D721Med (cell line): ENCODE measurements at places on chromosomes 2 and 18.

- no peak for DNase-seq
Measured at GRCh38 chr2:147844697-147845410, at the start of gene ACVR2A. Gene ACVR2A, plus strand, starts transcription at chr2:147845029. Its CDS starts 124 bp downstream, at chr2:147845153.

GRCh38 chr18:65133610-65134009, 617.2 kb upstream of the CDH7 start:
- no peak for DNase-seq

DNA sequence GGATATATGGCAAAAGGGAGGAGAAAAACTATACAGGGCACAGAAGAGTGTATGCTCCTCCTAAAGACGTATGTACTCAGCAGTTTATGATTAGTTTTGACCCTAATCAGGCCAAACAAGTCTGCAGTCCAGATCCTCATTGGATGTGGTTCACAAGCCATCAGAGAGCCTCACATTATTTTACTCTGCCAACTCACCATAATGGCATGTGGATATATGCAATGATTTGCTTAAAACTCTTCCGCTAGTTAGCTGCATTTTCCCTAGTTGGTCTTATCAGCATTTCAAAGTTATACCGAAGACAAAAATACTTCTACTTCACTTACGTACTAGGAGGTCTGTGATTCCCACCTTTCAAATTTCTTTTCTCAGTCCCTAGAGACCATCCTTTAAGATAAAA, 198.4 kb downstream of the CMPK2 start:
- DNase-seq: no peak

DNA sequence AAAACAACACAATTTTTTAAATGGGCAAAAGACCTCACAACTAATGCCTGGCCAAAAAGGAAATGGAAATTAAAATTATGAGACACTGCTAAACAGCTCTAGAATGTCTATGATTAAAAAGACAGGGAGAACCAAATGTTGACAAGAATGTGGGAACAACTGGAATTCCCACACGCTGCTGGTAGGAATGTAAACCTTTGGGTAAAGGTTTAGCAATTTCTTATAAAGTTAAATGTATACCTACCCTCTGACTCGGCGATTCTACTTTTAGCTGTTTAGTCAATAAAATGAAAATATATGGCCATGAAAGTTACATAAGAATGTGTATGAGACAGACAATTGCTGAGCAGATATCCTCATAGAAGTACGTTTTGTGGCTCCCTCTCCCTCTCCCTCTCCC, 60.9 kb downstream of the ATF2 start:
- no peak for DNase-seq

DNA sequence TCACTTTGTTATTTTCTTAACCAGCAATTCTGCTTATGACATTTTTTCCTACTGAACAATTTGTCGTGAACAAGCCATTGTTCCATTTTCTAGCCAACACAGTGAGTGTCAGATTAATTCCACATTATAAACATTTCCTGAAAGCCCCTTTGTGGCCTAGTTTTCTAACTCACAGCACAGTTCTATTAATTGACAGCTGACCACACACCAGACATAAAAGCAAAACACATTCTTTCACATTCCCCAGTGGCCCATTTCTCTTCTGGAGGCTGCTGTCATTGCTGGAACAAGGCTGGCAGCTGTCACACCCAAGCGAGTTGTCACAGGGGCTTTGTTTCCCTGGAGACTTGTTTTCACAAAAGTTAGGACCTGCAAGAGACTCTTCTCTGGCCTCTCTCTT, 50.7 kb downstream of the RNF152 start:
- DNase-seq: no peak

DNA sequence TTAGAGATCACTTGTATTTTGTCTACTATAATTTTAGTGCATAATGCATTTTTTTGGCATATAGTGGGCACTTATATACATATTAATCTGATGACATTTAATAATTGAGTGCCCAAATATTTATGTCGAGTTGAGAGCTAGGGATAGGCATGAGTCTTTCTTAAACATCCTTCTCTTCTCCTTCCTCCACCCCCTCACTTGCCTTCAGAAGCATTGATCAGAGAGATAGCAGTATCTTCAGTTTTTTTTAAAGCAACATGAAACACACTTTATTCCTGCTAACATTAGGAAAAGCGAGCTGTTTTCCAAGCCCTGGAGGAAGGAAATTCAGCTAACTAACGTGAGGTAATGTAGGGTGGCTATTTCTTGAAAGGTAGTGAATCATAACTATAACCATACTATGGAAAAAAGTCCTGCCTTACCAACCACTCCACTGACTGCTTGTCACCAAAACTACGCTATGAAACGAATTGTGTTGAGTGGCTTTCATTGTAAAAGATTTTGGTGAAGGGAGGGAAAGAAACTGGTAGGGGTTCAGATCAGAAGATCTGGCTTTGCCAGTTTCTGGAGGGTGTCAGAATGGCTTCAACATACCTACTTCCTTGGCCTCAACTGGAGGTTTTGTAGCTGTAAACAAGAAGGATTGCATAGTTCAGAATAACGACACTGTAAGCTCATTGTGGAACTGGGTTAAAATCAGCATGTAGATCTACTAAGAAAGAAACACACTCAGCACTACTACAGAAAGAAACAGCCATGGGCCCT, 2.3 kb upstream of the ITGA4 start:
- no peak for DNase-seq

DNA sequence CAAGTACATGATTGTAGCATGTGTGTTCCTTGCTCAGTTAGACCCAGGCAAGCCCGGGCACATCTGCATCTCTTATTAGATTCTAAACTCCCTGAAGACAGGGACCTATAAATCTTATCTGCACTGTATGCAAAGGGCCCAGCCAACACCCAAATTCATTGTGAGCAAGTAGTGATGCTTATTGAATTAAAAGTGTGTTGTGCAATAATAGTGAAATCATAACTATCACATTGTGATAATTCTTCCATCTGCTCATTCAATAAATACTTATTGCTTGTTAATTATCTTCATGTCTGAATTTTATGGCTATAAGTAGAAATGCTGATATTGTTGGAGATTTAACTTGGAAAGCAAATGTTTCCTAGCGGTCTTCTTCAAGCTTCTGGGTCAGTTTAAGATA, 387.5 kb downstream of the SLC4A3 start:
- DNase-seq: no peak

DNA sequence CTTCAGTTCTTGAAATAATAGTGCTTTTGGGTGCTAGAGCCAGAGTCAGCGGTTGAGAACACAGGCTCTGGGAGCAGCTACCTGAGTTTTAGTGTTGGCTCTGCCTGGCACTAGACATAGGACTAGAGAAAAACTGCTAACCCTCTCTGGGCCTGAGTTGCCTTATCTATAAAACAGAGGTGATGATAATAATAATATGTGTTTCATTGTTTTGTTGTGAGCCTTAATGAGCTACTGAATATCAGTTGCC, 391.7 kb downstream of the PTPRM start:
- DNase-seq: no peak

- no peak for DNase-seq
Measured at GRCh38 chr18:12819322-12819721, 64.7 kb downstream of the PTPN2 start.

GRCh38 chr2:158138255-158138654, 36.6 kb downstream of the UPP2 start:
- DNase-seq: no peak

DNA sequence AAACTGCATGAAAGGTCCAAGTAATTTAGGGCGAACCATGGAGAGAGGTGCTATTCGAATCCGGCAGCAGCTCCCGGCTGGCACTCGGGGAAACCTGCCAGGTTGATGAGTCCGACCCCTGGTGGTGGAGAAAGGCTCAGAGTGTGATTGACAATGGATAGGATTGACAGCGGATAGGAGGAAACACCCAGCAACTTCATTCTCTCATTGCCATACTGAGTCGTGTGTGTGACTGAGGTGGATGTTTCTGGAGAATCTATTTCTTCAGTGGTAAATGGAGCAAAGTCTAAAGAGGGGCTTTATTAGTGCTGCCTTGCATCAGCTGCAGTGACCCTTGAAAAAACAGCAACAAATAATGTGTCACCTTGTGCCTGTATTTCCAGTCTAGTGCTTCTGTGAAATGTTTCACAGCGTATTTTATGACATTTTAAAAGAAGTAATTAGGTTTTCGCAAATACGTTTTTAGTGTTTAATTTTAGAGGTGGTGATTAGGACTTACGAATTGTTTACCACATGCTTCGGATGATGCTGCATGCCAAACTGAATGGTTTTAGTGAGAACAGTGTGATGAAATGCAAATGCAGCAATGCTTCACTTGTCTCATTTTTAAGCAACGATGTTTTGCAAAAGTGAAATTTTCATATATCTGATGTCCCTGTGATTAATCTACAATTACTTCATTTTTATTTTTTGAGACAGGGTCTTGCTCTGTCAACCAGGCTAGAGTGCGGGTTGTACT, 102.0 kb downstream of the DCDC2C start:
- no peak for DNase-seq

DNA sequence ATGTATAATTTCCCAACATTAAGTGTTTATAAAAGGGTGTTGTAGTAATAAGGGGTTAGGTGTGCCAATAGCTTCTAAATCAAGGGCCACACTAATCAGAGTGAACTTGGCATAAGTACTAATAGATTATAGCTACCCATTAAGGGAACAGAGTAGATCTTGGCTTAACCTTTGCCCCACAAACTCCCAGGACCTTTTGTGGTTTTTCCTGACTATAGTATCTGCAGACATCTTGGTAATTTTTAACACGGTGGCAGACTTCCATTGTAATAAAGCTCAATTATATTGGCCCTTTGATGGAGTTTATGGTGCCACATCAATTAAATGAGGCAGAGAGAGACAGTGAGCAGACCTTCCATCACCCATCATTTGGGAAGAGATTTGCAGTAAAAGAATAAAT, 358.5 kb upstream of the HNRNPA3 start:
- no peak for DNase-seq

- DNase-seq: no peak
Measured at GRCh38 chr2:164710837-164711765, 89.8 kb upstream of the GRB14 start.

DNA sequence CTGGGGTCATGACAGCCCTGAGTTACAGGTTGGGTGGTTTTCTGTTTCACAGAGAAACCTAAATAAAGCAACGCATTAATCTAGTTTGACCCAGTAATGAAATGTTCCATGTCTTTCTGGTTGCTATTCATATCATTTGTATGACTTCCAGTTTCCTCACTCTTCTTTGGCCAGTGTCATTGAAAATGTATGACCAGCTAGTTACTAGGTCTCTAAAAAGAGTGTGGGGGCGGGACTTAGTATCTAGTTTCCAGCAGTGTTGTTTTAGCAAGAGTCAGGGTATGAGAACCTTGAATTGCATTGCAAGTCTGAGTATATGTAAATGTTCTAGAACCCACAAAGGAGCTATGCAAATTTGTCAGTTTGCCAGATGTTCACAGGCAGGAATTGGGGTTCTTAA, 47.7 kb downstream of the SLC9A2 start:
- DNase-seq: no peak

- DNase-seq: no peak
Measured at GRCh38 chr2:224781400-224781799, 65.2 kb upstream of the CCDC195 start.

DNA sequence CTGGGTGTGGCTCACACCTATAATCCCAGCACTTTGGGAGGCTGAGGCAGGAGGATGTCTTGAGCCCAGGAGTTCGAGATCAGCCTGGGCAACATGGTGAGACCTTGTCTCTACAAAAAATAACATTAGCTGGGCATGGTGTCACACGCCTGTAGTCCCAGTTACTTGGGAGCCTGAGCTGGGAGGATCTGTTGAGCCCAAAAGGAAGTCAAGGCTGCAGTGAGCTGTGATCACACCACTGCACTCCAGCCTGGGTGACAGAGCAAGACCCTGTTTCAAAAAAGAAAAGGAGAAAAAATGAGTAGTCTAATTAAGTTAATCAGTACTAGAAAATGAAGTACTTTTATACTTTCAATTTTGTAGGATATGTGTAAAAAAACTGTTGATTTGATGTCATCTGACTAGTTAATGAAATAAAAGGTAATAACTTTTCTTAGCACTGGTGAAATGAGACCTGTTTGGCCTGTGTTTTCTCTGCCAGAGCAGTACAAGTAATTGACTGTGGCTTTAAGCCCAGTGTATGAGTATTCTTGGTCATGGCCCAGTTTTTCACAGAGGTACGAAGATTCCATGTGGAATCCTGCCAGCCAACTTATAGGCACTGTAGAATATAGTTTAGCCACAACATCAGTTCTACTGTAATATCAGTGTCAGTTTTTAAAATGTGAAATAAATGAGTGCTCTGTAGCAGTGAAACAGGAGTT, 35.8 kb downstream of the MFSD6 start:
- DNase-seq: no peak

- no peak for DNase-seq
Measured at GRCh38 chr2:217933617-217933993, 69.2 kb downstream of the TNS1 start.

- DNase-seq: no peak
Measured at GRCh38 chr2:71813315-71813714, 334.3 kb downstream of the CYP26B1 start.

DNA sequence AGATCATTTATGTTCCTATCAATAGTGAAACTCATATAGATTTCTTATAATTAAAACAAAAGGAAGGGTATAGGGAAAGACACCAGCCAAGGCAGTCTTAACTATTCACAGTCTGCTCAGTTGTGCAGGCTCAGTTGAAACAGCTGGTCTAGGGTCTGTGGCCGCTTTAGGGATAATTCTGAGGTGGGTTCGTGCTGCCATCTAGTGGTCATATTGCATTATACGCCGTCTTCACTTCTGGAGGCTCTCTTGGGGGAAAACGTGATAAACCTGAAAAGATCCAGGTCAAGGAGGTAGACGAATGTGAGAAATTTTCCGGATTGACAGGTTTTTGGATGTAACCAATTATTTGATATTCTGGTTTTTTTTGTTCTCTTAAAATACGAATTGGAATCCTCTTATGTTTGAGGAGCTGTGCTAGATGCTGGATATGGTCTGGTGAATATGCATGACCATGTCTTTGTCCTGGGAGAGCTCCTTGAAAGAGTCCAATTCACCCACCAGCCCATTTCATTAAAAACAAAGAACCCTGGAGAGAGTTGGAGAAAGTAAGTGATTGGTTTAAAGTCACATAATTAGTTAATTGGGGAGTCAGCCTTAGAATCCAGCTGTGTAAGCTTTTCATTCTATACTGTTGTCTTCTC, 492.4 kb downstream of the PLCL1 start:
- DNase-seq: peak; percentile 25

DNA sequence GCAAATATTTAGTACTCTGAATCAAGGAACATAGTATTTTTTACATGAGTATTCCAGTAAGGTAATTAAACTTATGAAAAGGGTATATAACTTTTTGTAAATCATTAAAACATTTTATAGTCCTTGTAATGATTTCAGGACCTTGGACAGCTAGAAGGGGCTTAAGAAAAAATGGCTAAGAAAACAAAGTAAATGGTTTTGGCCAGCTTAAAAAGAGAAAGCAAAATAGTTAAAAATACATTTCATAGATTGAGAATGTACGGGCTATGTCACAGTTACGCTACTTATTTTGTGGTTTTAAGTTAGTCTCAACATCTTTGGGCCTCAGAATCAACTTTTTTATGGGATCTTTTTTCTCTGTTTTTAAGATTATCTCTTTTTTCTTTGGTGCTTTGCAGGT, 26.7 kb downstream of the POLI start:
- no peak for DNase-seq
